ENCODE measurements at places on chromosomes 1 and 21.

- DNase-seq: no peak
Measured at GRCh38 chr1:222680080-222680479, 32.2 kb downstream of the AIDA start.

- no peak for DNase-seq
Measured at GRCh38 chr1:67300561-67300960, 7.1 kb upstream of the IL12RB2 start.

- no peak for DNase-seq
Measured at GRCh38 chr1:173948594-173948993, 31.5 kb upstream of the SERPINC1 start.

DNA sequence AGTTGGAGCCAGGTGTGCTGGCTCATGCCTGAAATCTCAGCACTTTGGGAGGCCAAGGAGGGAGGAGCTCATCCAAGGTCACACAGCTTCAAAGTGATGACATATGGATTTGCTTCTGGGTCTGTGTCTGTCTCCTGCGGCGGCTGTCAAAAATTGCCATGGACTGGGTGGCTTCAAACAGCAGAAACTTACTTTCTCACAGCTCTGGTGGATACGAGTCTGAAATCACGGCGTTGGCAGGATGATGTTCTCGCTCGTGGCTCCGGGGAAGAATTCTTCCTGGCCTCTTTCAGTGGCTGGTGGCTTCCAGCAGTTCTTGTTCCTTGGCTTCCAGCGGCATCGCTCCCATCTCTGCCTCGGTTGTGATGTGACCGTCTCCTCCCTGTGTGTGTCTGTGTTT is 314.8 kb upstream of the C1orf174 start:
- DNase-seq: no peak

DNA sequence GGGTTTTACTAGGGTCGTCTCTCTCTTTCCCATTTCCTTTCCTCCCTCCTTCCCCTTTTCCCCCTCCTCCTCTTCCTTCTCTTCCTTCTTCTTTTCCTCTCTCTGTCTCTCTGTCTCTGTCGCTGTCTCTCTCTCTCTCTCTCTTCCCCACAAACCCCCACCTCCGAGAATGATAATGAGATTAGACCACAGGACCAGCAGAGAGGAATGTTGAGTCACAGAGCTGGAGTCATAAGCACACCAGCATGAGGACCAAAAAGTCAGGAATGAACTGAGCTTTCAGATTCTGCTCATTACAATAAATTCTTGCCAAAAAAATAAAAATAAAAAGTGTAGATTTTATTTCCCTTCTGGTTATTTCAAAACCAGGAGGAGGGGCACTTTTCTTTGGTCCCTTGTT is 377.4 kb downstream of the LTN1 start:
- no peak for DNase-seq

Measured in stimulated activated CD8-positive, alpha-beta memory T cell treated with anti-CD3 and anti-CD28 coated beads, Interleukin-15, amount 100 ng/mL, for 48 hours (primary cell).